Aorta (tissue), 5 donors: ENCODE measurements at places on chromosomes 12 and 14. TPM values are rescaled to one million over a fixed set of nuclear protein-coding genes. Genes with fewer than 3 reads are reported as not detected.

The KLRK1 gene
- 1.5 TPM for polyA plus RNA-seq

DNA sequence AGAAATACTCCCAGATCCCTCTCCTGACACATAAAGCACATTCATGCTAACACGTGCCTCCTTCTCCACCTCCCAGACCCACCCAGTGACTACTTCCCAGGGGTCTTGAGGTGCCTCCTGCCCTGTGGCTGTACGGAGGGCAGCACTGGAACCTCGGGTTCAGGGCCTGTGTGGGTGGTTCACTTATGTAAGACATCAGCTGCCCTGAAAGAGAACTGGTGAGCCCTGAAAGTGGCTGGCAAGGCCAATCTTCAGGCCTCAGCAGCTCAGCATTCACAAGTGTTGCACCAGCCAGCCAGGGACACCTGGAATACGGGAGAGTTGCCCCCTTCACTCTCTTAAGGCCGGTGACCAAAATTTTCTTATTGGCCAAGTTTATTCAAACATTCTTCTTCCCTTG lies 38.9 kb upstream of the NTF3 start:
- no peak overlapping the region for H3K4me3 ChIP-seq
- DNase-seq, result no peak
- no peaks in the 10 kb centered on the region for H3K4me1 ChIP-seq
- H3K27ac ChIP-seq, result no peak overlapping the region

The PMCH gene
- not detected for polyA plus RNA-seq

The TAS2R8 gene
- not detected for polyA plus RNA-seq

The SLC6A13 gene
- polyA plus RNA-seq, result not detected

GRCh38 chr14:103192246-103192840 lies 69.1 kb downstream of the TNFAIP2 start:
- DNase-seq, result no peak
- H3K4me3 ChIP-seq, result no peak overlapping the region
- no peaks in the 10 kb centered on the region for H3K36me3 ChIP-seq
- H3K4me1 ChIP-seq, result no peaks in the 10 kb centered on the region
- no peaks in the 10 kb centered on the region for H3K27me3 ChIP-seq

DNA sequence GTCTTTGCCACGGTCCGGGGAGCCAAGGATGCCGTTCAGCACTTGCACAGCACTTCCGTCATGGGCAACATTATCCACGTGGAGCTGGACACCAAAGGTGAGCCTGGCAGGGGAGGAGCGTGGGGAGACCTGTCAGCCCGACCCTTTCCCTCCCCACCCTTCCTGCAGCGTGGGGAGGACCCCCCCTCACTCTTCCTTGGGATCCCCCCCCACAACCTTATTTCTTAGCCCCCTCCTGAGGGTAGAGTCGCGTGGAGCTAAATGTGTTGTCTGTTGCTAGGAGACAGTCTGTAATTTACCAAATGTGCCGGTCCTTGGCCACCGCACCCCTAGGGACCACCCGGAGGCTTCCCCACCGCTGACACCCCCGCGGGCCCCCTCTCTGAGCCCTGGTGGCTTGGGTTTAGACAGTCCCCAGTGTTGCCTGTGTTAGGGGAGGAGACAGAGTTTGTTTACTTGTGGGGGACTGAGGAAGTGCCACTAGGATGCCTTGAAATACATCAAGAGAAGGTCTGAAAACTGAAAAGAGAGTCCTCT lies 2.3 kb downstream of the SETD1B start:
- H3K27ac ChIP-seq, result no peak overlapping the region
- no peaks in the 10 kb centered on the region for H3K27me3 ChIP-seq
- peaks cover 8% of the 10 kb centered on the region for H3K36me3 ChIP-seq
- DNase-seq, result peak; percentile 48
- no peaks in the 10 kb centered on the region for H3K4me1 ChIP-seq
- peak overlapping the region; percentile 12 for H3K4me3 ChIP-seq

The LMNTD1 gene
- polyA plus RNA-seq, result not detected

The TAMALIN gene
- polyA plus RNA-seq, result 7.1 TPM

DNA sequence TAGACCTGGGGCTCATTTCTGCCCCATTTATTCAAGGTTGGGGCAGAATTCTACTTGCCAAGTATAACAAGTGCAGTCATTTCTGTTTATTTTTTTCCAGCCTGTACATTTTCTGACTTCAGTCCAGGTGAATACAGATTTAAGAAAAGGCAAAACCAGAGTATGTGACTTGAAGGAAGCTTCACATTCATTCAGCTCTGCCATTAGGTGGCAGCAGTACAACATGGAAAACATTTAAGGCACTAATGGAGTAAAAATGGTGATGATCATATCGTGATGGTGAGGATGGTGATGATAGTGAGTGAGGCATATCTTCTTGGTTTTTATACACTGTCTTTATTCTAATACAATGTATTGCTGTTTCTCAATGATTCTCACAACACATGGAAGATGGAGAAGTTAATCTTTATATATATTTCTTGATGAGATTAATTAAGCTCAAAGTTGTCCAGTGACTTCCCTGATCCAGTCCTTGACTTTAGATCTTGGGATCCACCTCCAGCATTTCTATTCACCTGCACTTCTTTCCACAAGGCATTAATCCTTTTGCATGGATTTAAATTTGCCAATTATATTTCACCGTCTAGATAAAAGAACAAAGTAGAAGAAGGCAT lies 176.7 kb upstream of the SEL1L start:
- H3K27me3 ChIP-seq, result no peaks in the 10 kb centered on the region
- no peak for DNase-seq
- H3K4me3 ChIP-seq, result no peak overlapping the region
- no peak overlapping the region for H3K27ac ChIP-seq

The PGF gene
- 7.6 TPM for polyA plus RNA-seq

GRCh38 chr12:62711631-62712241 lies 223.2 kb downstream of the PPM1H start:
- H3K36me3 ChIP-seq, result no peaks in the 10 kb centered on the region
- no peak overlapping the region for H3K27ac ChIP-seq
- H3K4me1 ChIP-seq, result no peaks in the 10 kb centered on the region
- H3K27me3 ChIP-seq, result no peaks in the 10 kb centered on the region
- H3K4me3 ChIP-seq, result no peak overlapping the region

DNA sequence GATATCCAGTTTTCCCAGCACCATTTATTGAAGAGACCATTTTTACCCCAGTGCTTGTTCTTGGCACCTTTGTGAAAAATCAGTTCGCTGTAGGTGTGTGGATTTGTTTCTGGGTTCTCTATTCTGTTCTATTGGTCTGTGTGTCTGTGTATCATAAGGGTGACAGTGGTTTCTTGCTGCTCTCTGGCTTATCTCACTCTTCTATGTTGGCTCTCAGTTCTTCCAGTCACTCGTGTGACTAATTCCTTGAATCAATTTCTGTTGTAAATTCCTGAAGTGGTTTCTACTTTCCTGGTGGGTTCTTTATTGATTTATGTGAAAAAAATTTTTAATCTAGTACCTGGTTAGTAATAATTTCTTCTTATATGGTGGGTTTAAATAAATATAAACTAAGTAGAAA lies 58.3 kb downstream of the OTOGL start:
- no peaks in the 10 kb centered on the region for H3K4me1 ChIP-seq
- no peak overlapping the region for H3K4me3 ChIP-seq
- no peaks in the 10 kb centered on the region for H3K36me3 ChIP-seq
- no peaks in the 10 kb centered on the region for H3K27me3 ChIP-seq
- no peak overlapping the region for H3K27ac ChIP-seq
- no peak for DNase-seq

The ART4 gene
- 10.5 TPM for polyA plus RNA-seq

GRCh38 chr14:24941719-24942118 lies 108.2 kb downstream of the STXBP6 start:
- H3K4me3 ChIP-seq, result no peak overlapping the region
- H3K36me3 ChIP-seq, result no peaks in the 10 kb centered on the region
- H3K4me1 ChIP-seq, result no peaks in the 10 kb centered on the region
- H3K27ac ChIP-seq, result no peak overlapping the region
- no peaks in the 10 kb centered on the region for H3K27me3 ChIP-seq
- no peak for DNase-seq

DNA sequence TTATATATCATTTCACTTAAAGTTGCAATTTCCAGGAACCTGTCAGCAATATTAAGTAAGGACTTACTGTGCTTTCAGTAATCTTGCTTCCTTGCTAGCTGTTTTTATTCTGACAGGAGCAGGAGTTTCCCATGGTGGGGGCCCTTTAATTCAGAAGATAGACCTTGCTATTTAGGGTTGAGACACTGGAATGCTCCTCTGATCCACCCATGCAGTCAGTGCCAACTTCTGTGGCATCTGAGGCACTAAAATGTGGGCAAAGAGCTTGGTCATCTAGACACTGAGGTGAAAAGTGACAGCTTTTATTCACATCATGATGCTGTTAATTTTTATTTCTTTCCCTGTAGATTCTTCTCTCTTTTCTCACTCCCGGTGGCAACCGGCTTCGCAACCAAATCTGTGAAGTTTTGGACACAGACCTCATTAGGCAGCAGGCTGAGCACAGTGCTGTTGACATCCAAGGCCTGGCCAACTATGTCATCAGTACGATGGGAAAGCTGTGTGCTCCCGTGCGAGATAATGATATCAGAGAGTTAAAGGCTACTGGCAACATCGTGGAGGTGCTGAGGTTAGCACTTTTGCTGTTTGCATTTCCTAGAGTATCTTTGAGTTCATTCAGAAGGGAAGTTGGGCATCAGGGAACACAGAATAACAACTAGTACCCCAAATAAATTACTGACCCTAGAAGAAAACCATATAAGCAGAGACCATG lies 18.8 kb downstream of the TCP11L2 start:
- H3K27ac ChIP-seq, result no peak overlapping the region
- peaks cover 10% of the 10 kb centered on the region for H3K36me3 ChIP-seq
- DNase-seq, result no peak
- no peaks in the 10 kb centered on the region for H3K4me1 ChIP-seq

DNA sequence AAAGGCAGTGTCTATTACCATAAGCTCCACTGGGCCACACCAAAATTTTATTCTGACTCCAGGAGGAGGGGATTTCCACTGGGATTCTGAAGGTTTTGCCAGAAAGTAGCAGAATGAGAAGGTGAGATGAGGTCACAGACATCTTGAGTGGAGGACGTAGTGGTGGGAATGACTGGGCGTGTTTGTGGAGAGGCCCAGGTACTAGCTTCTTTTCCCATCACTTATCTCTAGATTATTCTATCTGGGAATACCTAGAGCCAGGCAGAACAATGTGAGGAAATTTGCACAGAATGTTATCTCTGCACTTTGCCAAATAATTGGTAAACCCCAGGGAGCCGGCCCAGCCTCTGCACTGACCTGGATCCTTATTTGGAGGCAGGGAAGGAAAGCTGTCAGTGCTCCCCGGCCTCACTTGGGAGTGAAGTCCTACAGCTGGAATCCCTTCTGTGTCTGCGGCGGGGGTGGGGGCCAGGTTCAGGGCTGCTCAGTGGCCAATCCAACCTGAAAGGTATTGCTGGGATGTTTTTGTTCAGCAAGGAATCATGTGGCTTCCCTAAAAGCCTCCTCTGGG lies 129.4 kb downstream of the C12orf75 start:
- H3K4me3 ChIP-seq, result no peak overlapping the region
- H3K36me3 ChIP-seq, result no peaks in the 10 kb centered on the region
- peaks cover 3% of the 10 kb centered on the region for H3K4me1 ChIP-seq

GRCh38 chr12:78088391-78088832 lies 257.7 kb downstream of the NAV3 start:
- no peak overlapping the region for H3K4me3 ChIP-seq
- H3K36me3 ChIP-seq, result no peaks in the 10 kb centered on the region
- H3K4me1 ChIP-seq, result no peaks in the 10 kb centered on the region
- no peaks in the 10 kb centered on the region for H3K27me3 ChIP-seq

The ESPL1 gene
- 0.38 TPM for polyA plus RNA-seq

The GYS2 gene
- polyA plus RNA-seq, result not detected

DNA sequence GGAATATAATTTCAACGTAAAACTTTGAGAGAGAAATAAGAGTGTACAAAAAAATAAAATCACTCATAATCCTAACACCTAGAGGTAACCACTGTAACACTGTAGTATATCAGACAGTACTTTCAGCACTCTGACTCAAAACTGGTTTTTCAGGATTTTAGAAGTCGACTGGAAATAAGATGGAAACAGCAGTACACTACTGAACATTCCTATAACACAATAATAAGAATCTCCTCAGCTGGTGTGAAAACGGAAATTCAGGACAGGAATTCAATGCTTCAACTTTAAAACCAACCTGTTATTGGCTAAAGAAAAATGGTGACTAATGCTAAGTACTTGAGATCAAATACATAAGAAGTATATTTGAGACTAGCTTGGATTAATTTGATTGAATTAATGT lies 12.3 kb upstream of the PITPNM2 start:
- no peak overlapping the region for H3K4me3 ChIP-seq
- H3K4me1 ChIP-seq, result no peaks in the 10 kb centered on the region
- no peak overlapping the region for H3K27ac ChIP-seq
- H3K36me3 ChIP-seq, result no peaks in the 10 kb centered on the region
- H3K27me3 ChIP-seq, result no peaks in the 10 kb centered on the region

- H3K4me3 ChIP-seq, result no peak overlapping the region
- H3K36me3 ChIP-seq, result no peaks in the 10 kb centered on the region
- no peak overlapping the region for H3K27ac ChIP-seq
- no peaks in the 10 kb centered on the region for H3K4me1 ChIP-seq
- H3K27me3 ChIP-seq, result no peaks in the 10 kb centered on the region
Measured at GRCh38 chr14:26729851-26730250, 132.0 kb upstream of the NOVA1 start.

The FAM222A gene
- 0.28 TPM for polyA plus RNA-seq

The PLEKHH1 gene
- 0.59 TPM for polyA plus RNA-seq

DNA sequence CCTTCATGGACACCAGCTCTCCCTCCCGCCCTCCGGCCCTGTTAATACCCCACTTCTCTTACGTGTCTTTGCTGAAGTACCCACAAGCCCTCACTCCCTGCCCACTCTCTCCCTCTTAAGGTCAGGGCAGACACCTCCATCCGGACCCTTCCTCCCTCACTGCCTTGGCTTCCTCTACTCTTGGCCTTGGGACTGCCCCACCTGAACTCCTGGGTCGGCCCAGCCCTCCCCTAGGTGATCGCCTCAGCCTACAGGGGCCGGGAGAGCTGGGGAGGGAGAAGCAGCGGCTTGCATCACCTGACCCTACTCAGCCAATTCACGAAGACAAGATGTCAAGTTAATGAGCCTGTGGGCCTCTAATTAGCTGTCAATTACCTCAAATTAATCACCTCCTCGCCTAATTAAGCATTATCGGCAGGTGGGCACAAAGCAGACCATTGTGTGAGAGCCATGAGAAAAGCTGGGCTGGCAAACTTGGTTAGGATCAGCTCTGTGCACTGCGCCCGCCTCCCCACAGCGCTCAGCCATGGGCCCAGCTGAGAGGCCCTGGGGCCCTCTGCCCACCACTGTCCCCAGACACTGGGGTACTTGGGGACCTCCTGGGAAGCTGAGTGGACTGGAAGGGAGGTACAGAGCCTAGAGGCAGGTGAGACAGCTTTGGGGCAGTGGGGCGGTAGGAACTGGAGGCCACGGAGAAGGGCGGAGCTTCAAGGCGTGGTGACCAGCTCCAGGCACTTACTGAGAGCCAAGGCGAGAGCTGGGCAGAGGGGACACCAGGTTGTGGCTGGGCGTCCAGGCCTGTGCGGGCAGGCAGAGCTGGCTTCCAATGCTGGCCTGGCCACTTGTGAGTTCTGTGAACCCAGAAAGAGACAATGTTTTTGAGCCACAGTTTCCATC lies 25.1 kb upstream of the VSX2 start:
- H3K27ac ChIP-seq, result no peak overlapping the region
- H3K27me3 ChIP-seq, result no peaks in the 10 kb centered on the region
- H3K36me3 ChIP-seq, result no peaks in the 10 kb centered on the region

The A2M gene
- polyA plus RNA-seq, result 1,278 TPM

- no peak for DNase-seq
- H3K4me1 ChIP-seq, result no peaks in the 10 kb centered on the region
- H3K27ac ChIP-seq, result no peak overlapping the region
- no peaks in the 10 kb centered on the region for H3K27me3 ChIP-seq
- no peaks in the 10 kb centered on the region for H3K36me3 ChIP-seq
Measured at GRCh38 chr12:104714369-104714768, 243.7 kb downstream of the SLC41A2 start.

The VWF gene
- polyA plus RNA-seq, result 1.3 TPM
